ENCODE measurements at places on chromosomes 2 and 18.

DNA sequence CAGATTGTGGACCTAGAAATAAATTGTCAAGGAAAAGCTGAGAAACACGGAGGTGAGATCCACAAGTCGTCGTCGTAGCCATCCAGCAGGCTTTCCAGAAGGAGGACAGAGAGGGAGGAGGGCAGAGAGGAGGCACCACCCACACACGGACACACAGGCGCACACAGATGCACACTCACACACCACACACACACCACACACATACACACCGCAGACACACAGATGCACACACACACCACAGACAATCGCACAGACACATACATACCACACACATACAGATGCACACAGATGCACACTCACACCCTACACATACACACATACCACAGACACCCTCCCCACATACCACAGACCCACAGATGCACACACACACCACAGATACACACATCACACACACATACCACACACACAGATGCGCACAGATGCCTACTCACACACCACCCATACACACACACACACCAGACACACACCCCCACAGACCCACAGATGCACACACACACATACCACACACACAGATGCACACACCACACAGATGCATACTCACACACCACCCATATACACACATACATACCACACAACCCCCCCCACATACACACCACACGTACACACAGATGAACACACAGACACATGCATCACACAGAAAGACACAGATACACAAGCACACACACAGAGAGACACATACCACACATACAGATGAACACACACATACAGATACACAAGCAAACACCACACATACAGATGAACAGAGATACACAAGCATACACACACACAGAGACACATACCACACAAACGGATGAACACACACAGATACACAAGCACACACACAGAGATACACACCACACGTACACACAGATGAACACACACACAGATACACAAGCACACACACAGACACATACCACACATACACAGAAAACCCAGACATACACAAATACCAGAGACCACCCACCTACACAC, 12.7 kb upstream of the BOK start:
- DNase-seq = no peak

DNA sequence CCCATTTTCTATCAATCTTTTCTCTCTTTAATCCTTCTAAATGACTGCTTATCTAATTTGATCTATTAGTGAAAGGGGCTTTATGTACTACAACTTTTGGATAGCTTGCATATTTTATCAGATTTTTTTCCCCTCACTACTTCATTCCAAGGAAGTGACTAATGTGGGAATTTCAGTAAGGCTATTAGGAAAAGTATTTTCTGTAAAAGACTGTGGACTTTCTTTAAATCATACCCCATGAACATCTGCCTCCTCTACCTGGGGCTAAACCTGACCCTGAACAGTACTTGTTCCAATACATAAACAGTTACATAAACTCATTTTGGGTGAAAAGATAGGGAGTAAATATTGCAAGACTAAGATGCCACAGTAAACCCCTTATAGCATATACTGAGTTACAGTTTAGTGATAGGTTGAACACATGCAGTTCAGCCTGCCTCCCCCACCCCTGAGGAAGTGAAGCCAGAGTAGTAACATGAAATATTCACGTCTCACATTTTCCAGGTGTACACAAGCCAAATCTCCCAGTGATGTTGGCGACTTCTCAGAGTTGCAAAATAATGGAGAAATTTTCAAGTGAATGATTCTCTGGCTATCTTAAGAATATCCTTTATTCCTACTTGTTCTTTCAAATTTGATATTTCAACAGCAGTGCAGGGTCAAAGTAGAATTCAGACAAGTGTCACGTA, 590.9 kb upstream of the ZEB2 start:
- DNase-seq = no peak

DNA sequence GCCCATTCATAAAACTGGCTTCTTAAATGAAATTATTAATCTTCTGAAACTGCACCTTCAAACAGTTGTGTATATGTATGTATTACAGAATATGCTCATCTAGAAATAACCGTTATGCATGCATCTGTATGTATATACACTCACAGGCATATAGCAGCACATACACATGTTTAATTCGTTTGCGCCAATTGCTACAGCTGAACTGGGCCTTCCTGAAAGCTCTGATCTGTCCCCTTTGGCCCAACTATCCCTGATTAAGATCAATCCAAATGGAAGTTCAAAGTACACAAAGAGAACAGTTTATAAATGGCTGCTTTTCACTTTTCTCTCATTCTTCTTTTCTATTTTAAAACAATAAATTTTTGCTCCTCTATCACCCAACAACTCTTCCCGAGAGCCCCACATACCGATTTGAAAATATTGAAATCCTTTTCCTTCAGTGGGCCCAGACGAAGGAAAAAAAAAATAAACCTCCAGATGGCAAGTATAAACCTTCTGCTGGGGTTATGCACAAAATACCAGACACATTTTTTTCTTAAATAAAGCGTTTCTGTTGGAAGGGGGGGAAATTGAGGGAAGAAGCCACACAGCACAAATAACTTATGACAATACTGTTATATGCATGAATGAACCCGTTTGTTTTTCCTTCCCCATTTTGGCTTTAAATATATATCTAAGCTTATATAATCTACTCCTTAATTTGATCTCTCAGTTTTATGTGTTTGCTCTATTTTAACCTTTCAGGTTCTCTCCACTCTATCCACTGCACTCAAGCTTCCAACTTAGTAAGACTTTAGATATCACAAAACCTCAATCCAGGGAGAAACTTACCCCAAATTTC, 267.3 kb downstream of the TCF4 start:
- DNase-seq = no peak

- DNase-seq = no peak
These were observed 226.4 kb upstream of the CXCR4 start for GRCh38 chr2:136344339-136344738.

All from activated CD4-positive, alpha-beta T cell treated with anti-CD3 and anti-CD28 coated beads, Interleukin-2, amount 50 U/mL, for 24 hours (primary cell).